ENCODE measurements at places on chromosomes 1 and 21. TPM values are rescaled to one million over a fixed set of nuclear protein-coding genes. Genes with fewer than 3 reads are reported as not detected.

DNA sequence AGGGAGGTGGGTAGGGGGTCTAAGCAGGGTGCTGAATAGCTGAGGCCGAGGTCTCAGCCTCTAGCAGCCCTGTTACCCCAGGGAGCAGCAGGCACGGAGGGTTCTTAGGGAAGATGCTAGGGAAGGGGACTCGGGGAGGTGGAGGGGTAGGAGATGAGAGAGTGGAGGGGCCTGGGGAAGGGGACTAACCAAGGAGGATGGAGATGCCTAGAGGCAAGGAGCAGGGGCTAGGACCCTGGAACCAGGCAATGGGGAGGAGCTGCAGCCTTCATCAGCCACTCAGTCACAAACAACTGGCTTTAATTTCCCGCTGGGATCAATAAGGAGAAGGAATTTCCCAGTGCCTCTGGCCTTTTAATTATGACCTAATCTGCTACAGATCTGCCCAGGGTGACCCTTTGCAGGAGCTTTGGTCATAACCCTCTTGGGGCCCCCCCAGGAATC is 2.9 kb upstream of the CRABP2 start:
- no peak for DNase-seq

DNA sequence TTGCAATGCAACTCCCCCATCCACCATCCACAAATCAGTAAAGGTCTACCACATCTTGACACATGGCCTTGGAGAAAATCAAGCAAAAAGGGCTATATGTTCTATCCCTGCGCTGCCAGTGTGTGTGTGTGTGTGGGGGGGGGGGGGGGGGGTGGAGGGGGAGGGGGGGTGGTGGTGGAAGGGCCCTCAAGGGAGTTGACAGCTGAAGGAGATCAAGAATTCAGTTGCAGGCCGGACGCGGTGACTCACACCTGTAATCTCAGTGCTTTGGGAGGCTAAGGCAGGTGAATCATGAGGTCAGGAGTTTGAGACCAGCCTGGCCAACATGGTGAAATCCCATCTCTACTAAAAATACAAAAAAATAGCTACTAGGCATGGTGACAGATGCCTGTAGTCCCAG is 37.6 kb upstream of the CLIC4 start:
- no peak for DNase-seq

DNA sequence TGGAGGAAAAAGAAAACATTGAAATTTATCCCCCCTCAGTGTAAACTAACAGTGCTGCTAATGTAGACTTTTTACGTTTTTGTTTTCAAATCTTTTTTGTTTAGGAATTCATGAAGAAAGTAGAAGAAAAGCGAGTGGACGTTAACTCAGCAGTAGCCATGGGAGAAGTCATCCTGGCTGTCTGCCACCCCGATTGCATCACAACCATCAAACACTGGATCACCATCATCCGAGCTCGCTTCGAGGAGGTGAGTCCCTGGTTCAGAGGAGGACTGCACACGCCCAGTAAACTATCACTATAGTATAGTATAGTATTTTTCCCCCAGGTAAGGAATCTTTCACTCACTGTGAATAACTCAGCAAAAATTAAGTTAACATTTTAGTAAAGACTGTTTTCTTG is 37.8 kb upstream of the BMP8A start:
- no peak for DNase-seq

DNA sequence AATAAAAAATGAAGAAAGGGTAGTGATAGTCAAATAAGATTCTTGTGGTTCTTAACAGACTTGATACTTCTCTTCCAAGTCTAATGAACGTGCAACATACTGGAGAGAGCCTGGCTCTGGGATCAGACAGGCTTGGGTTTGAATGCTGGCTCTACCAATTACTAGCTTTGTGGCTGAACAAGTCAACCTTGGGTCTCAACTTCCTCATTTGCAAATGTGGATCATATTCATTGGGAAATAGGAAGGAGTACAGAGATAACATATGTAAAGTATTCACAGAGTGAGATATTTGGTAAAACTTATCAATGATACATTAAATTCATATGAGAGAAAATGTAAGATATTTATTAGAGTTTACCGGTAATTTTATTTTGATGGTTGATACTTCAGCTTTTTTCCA is 2.0 kb downstream of the EDEM3 start:
- no peak for DNase-seq

- no peak for DNase-seq
These were observed 1.5 kb downstream of the SPATC1L start for GRCh38 chr21:46182548-46183336.

Gene A3GALT2
- not detected for polyA plus RNA-seq

GRCh38 chr1:206469933-206470691 is at the start of gene IKBKE:
IKBKE (plus strand) TSS chr1:206470476; CDS start chr1:206473228, 2,752 bp downstream.
- DNase-seq = peak; percentile 62

Gene GSTM3
- 35.5 TPM for polyA plus RNA-seq

DNA sequence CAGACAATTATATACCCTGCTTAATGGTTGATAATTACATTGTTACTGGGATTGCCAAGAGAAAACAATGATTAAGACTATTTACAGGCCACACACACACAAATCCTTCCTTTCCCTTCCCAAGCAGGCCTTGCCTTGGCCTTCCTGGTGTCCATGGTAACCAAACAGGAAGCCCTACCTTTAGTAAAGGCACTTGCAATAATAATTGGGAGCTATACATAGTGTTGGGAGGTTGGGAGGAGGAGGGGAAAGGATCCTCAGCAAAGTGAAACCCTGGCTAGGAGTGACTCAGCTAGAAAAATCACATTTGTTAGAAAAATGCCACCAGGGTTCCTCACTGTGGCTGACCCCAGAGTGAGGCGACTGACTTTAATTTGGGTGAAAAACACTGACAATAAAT is 122.3 kb upstream of the ADAR start:
- DNase-seq = no peak

Gene C8A
- polyA plus RNA-seq = 0.02 TPM

Gene AGMAT
- polyA plus RNA-seq = 4.2 TPM

DNA sequence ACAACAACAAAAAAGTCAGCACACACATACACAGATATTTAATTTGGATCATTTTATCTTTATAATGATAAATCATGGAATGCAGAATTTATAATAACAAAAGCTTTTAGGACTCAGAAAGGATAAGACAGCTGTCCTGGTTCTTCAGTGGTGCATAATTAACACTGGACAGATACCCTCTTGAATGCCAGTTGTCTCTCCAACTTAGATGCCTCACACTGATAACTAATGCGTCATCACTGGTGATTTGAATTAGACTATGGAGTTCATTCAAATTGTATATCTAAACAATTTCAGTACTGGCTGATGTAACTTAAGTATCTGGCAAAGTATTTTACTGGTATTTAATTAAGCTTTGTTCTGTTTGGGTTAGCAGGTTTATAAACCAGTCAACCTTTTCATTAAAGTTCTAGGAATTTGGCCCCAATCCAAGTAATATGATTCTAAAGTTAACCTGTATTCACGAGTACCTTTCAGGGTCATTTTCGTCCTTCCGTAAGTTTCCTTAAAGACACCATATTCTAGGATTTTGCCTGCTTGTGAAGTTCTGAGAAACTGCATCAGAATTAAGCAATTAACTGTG is 1199.5 kb upstream of the TMPRSS15 start:
- no peak for DNase-seq

Gene TRIM46
- 4.3 TPM for polyA plus RNA-seq

DNA sequence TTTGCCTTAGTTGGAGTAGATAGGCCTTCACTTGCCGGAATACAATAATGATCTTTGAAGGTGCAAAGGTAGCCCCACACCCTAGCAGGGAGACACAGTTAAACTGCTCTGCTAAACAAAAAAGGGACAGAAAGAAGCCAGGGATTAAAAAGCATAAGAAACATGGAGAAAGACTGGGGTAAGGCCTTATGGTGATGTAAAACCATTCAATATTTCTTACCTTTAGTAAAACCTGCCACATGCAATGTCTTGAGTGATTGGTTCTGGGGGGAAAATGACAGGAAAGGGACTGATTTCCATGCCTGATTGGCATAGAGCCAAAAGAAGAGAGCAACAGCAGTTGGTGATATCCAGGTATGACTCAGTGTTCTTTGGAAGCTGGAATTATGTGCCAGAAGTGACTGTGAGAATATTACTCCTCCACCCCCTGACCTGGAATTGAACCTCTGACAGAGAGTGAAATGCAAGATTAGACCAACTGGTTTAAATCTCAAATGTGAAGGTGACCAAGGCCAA is 8.1 kb downstream of the DNASE2B start:
- DNase-seq = no peak

- DNase-seq = no peak
These were observed 26.4 kb downstream of the HSPG2 start for GRCh38 chr1:21910558-21911204.

Gene CLEC20A
- polyA plus RNA-seq = 0.39 TPM

GRCh38 chr1:28074892-28075511 is 13.4 kb downstream of the EYA3 start:
- no peak for DNase-seq

- DNase-seq = no peak
These were observed 14.5 kb upstream of the CDC42 start for GRCh38 chr1:22038036-22038435.

DNA sequence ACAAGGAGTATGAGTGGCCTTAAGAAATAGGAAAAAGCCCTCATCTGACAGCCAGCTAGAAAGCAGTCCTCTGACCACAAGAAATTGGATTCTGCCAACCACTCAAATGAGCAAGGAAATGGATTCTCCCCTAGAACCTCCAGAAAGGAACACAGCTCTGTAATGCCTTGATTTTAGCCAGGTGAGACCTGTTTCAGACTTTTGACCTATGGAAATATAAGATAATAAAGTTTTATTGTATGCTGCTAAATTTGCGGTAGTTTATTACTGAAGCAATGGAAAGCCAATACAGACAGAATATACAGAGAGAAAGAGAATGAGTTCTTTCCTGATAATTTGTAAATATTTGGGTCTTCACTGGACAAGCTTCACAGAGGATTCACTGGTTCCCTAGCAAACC is 28.8 kb upstream of the SELE start:
- DNase-seq = no peak
